Cortex of kidney (tissue), 1 donor: ENCODE measurements at places on chromosomes 16 and 17.

GRCh38 chr16:85695196-85696128 lies 6.7 kb upstream of the GINS2 start:
- DNase-seq: no peak

DNA sequence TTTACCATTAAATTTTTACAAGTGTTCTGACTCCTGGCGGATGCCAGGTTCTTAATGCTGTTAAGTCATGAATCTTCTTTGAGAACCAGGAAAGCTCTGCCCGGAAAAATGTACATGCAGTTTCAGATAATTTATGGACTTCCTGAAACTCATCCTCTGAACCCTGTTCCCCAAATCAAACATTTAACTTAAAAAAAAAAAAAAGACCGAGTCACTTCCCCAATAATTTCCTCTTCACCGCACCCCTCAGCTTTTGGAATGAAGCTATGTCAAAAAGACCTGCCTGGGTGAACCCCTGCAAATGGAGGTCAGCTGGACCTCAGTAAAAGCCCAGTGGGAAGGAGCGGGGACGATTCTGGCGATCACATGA lies 15.0 kb downstream of the ZNF232 start:
- DNase-seq: no peak

DNA sequence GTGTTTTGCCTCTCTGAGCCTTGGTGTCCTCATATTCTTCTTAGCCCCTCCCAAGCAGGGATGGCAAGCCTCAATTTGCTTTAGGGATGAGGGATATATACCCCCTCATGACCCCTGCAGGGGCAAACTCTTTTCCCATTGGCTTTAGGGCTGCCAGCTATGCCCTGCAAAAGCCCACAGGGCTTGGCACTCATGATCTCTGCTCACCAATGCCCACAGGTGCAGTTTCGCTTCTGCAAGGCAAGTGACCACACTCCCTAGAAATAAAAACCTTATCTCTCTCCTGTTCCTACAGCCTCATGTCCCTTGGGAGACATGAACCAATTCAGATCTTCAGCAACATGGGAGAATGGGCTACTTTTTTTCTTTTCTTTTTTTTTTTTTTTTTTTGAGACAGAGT lies 8.8 kb downstream of the BEAN1 start:
- no peak for DNase-seq

GRCh38 chr17:7491583-7491982 lies 7.4 kb downstream of the POLR2A start:
- no peak for DNase-seq

DNA sequence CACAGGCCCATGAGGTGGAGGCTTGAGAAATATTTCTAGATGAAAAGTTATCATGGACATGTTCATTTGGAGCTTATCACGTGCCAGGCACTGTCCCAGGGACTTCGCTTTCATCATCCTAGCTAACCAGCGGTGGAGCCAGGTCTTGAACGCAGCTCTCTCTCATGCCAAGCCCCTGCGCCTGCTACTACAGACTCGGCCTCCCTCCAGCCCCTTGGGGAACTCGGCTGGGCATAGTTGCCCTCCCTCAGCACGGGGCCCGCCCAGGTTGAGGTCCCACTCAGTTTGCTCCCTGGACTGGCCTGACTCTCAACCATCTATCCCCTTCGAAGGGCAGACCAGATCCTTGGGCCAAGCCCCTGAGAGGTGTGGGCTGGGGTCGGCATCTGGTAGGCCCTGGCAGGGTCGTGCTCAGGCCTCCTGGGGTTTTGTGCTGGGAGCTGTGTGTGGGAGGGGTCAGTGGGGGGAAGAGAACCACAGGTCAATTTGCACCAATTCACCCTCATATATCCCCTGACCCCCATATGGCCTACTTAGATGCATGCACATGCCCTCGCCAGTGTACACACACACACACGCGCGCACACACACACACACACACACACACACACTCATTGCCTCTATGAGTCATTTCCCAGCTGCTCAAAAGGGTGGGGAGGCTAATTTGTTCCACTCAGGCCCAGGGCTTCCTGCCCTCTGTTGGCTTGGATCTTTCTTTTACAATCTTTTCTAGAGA lies 12.1 kb upstream of the SCN4A start:
- no peak for DNase-seq

DNA sequence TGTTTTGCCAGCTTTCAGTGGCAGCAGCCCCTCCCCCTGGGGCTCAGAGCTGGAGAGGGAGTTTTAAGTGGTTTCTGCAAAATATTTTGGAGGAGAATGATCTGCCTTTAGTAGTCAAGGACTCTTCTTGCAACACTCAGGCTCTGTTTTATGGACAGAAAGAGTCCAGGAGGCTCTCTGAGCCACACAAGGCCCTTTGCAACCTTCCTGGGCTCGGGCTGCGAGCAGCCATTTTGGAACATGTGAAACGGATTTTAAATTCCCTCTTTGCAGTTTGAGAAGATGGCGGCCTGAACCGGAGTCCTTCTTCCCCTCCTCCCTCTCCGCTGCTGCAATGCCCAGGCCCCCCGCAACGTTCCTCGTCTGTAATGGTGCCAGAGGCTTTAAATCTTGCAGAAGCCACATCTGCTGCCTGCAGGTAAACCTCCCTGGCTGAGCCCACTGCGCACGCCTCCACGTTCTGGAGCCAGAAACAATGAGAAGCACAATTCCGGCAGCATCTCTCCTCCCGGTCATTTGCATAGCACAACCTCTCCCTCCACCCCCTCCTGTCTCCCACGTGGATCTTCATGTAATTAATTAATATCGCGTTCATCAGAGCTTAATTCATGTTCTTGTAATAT lies 386.1 kb downstream of the SEC14L1 start:
- DNase-seq: no peak
